ENCODE measurements at places on chromosomes 3 and 15. TPM values are rescaled to one million over a fixed set of nuclear protein-coding genes. Genes with fewer than 3 reads are reported as not detected.

DNA sequence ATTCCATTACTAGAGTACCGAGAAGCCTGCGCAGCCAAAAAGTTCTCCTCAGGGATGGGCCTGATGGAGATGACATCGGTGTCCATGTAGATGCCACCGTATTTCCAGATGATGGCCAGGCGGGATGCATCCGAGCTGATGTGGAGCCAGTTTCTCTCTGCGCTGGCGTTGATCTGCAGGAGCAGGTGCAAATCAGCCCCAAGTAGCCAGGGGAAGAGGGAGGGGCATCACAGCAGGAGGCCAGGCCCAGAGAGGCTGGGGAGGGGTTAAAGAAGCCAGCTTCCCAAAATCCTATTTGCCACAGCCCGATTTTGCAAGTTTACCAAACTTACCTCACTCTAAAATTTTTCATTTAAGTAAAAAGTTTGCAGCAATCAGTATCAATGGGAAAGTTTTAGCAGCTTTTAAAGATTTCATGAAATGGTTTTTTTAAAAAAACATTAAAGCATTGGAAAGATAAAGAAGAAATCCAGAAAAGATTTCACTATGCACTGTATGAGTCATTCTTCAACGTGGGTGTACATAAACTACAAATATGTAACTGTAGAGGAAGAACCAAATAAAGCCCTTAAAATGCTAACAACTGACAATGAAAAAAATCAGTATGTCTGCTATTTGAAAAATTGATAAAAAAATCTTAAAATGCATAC, 7.4 kb downstream of the A4GNT start:
- DNase-seq: no peak

DNA sequence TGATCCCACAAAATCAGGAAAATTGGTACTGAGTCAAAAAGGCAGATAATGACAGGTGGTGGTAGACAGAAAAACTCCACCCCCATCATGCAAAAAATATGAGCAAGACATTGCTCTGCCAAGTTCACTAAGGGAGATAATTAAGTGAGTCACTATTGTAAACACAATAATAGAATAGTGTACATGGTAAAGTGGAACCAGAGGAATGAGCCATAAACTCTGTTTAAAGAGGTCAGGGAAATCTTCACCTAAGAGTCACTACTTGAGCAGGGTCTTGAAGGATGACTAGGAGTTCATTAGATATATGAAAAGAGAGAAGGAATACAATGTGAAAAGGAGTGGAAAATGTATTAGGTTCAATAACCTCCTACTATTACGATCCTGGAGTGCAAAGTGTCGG, 213.4 kb upstream of the PEX5L start:
- no peak for DNase-seq

- no peak for DNase-seq
Measured at GRCh38 chr15:62909257-62909656, 133.3 kb upstream of the TPM1 start.

GRCh38 chr3:133136114-133137041, 98.2 kb downstream of the TMEM108 start:
- no peak for DNase-seq

GRCh38 chr3:193757457-193757856, 164.4 kb downstream of the OPA1 start:
- DNase-seq: no peak

DNA sequence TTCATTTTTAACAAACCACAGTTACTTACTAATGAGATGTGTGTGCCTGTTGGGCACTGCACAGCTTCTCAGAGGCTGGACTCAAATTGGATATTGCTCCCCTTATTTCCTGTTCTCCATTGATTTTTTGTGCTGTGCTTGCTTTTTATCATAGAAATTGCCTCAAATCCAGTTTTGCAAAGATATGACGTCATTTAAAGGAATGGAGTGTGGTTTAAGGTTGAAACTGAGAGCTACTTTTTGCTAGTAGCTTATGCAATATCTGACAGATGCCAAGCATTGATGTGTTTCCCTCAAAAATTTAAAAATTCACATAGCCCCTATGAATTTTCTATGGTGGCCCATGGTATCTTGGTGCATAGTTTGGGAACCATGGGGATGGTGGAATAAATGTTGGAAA, 67.7 kb upstream of the ROPN1 start:
- DNase-seq: no peak

DNA sequence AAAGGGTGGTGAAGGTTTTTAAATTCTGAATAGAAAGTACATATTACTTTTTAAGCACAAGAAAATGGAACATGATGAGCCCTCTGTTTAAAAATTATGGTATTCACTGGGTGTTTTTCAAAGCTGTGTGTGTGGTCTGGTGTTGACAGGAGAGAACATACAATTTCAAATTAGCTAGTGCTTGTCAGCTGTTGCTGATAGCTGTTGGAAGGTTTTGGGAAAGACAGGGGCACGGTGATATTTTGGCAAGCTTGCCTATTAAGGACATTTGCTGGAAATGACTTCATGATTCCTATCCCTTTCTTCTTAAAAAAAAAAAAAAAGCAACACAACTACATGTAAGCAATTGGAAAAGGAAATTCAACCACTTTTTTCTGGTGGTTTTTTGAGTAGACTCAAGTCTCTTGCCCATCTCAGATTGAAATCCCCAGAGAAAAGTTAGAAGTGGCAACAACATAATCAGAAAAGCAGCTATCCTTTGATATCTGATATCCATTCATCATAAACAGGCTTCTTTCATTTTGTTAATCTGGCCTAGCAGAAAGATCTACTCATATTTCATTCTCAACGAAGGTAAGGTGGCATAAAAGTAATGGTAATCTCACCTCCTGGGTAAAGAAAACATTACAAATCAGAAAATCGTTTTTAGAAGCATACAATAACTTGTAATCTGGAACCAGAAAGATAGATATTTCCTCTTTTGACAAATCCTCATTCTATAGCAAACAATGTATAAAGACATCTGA, 130.0 kb downstream of the RBMS3 start:
- DNase-seq: no peak

- DNase-seq: no peak
Measured at GRCh38 chr3:195760345-195761122, 39.8 kb downstream of the MUC20 start.

DNA sequence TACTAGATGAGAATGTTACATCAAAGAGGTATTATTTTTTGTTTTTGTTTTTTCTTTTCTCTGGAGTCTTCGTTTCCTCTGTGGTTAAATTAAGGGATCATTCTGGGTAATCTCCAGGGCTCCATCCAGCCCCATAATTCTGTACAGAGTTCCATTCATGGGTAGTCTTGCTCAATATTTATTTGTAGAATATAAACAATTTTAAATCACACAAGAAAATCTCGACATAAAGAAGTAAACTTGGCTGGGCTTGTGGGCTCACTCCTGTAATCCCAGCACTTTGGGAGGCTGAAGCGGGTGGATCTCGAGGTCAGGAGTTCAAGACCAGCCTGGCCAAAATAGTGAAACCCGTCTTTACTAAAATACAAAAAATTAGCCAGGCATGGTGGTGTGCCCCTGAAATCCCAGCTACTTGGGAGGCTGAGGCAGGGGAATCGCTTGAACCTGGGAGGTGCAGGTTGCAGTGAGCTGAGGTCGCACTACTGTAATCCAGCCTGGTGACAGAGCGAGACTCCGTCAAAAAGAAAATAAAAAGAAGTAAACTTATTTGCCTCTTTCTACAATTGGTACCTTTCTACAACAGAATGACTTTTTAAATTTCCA, 166.8 kb upstream of the TGFBR2 start:
- DNase-seq: no peak

- no peak for DNase-seq
Measured at GRCh38 chr15:28098766-28099554, at the start of gene OCA2. Gene OCA2 (minus strand): TSS chr15:28099315. CDS start chr15:28081874, 17,441 bp downstream.

- no peak for DNase-seq
Measured at GRCh38 chr3:53800041-53800906, 45.9 kb downstream of the CHDH start.

GRCh38 chr15:44566155-44566540, 29.2 kb downstream of the EIF3J start:
- no peak for DNase-seq

GRCh38 chr15:68383161-68384074, 48.5 kb downstream of the ITGA11 start:
- peak; percentile 68 for DNase-seq

DNA sequence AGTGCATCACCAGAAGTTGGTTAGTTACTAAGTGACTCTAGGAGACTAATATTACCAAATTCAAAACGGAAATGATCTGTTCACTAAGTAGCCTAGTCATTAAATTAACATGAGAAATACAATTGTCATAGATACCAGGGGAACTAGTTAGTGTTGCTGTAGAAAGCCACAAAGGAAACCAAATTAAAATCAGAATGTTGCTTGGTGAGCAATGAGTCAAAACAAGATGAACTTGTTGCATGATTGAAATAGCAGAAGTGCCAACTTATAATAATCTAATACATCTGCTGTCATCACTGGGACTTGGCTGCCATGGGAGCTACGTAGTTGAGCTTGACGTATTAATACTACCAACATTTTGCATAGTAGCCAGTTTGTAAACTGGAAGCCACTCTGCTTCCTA, 458.1 kb downstream of the DIPK2A start:
- DNase-seq: no peak

- DNase-seq: no peak
Measured at GRCh38 chr15:88607951-88608350, 13.2 kb upstream of the AEN start.

The FAM81A gene
- not detected for total RNA-seq

The HIGD1A gene
- total RNA-seq: 95.5 TPM

The TIMP4 gene
- total RNA-seq: 0.40 TPM

The PRR20G gene
- not detected for total RNA-seq

The FES gene
- total RNA-seq: 45.5 TPM

The MYL3 gene
- total RNA-seq: not detected

Measured in lung microvascular endothelial cell (primary cell).